ENCODE measurements at places on chromosomes 12 and 14.

DNA sequence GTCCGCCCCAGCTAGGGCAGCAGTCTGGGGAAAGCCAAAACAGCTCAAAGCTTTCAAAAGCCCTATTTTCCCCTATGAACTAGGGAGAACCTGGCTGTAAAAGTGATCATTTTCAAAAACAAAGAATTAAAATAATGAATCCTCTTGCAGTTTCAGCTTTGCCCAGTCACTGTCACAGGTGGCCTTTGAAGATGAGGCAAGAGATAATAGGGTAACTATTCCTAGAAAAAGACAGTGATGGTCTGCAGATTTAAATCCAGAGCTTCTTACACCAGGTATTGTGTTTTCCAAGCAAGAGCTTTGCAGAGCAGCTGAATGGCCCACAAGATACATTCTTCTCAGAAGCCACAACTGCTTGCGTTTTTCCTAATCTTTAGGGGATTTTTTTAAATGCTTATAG, 80.2 kb upstream of the NUDT4 start:
- no peak for DNase-seq

- DNase-seq = no peak
Measured at GRCh38 chr14:50862036-50862570, 9.8 kb upstream of the ABHD12B start.

DNA sequence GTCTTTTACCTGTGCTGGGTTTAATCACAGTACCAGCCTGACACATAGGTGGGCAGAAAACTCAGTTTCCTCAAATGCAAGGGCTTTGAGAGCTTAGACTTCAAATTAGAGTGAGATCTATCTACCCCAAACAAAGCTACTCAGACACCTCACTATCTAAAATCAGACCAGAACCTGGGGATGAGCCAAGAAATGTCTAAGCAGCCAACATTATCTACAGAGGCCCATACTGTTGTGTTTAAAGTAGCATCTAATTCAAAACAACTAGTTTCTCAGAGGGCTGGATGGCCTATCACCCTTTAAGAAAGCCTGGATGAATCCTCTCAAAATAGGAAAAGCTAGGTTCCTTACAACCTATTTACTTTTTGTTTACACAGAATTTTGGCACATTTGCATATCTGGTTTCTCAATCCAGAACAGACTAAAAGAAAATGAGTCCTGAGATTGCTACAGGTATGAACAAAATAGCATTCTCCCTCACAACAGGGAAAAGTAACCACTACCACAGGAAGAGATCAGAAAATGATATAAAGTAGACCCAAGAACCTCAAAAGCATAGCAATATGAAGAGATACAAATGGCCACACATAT, 142.4 kb downstream of the ZFP36L1 start:
- DNase-seq = no peak

DNA sequence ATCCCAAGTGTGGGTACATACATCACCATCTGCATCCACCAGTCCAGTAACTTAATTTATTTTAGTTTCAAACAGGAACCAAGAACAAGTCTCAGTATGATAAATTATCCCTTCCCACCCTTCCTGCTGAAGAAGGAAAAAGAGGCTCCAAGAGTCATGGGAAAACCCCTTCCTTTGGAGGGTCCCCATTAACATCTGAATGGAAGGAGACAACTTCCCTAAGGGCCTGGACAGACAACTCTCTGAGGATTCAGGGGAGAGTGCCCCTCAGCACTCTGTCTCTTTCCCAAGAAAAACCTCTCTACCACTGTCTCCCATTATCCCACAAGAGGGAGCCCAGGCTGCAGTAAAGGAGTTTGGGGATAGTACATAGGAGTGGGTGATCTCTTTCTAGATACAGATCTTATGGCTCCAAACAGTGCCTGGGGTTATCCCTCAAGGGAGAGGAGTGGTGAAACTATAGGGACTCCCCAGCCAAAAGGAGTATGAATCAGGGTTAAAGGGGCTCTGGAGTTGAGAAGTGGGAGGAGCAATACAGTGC, 6.2 kb downstream of the WNT10B start:
- no peak for DNase-seq

DNA sequence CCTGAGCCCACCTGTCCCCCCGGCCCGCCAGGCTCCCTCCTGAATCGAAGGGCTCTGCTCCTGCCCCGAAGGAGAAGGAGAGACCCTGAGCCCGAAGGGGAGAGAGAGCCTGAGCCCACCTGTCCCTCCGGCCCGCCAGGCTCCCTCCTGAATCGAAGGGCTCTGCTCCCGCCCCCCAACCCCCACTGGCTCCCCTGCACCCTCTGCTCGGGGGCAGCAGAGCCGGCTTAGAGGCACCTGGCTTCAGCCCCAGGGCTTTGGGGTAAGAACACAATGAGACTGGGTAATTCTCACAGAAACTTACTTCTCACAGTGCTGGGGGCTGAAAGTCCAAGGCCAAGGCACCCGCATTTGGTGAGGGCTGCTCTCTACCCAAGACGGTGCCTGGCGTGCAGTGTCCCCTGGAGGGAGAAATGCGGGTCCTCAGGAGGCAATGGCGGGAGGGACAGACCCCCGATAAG, 53.1 kb upstream of the FBRSL1 start:
- no peak for DNase-seq

DNA sequence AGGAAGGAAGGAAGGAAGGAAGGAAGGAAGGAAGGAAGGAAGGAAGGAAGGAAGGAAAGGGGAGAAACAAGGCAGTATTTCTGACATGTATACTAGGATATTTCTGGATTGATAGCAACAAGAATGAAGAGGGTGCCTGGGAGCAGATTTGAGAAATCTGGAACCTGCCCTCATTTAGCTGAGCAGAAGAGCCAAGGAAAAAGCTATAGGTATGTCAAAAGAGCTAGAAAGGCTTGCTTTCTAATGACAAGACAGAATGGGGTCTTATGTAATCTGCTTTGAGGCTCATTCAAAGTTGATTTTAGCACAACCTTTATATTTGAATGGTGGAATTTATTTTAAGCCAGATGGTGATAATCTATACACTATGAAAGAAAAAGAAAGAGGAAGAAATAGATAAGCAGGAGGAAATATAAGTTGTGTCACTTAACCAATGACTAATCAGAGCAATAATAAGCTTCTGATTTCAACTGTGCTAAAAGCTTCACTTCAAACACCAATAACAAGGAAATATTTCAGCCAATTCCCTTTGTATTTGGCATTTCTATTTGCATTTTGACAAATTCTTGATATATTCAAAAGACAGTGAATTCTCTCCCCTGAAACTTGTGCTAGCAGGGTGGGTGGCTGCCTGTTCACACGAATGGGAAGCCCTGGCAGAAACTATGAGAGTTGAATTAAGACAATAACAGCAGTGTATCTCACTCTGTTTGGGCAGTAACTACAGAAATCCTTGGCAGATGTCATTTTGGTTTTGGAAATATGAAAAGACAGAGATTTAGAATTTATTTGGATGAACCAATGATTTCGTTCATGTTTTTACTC, 76.3 kb upstream of the FLRT2 start:
- DNase-seq = no peak

- no peak for DNase-seq
Measured at GRCh38 chr12:119869720-119870119, 7.4 kb downstream of the CIT start.

DNA sequence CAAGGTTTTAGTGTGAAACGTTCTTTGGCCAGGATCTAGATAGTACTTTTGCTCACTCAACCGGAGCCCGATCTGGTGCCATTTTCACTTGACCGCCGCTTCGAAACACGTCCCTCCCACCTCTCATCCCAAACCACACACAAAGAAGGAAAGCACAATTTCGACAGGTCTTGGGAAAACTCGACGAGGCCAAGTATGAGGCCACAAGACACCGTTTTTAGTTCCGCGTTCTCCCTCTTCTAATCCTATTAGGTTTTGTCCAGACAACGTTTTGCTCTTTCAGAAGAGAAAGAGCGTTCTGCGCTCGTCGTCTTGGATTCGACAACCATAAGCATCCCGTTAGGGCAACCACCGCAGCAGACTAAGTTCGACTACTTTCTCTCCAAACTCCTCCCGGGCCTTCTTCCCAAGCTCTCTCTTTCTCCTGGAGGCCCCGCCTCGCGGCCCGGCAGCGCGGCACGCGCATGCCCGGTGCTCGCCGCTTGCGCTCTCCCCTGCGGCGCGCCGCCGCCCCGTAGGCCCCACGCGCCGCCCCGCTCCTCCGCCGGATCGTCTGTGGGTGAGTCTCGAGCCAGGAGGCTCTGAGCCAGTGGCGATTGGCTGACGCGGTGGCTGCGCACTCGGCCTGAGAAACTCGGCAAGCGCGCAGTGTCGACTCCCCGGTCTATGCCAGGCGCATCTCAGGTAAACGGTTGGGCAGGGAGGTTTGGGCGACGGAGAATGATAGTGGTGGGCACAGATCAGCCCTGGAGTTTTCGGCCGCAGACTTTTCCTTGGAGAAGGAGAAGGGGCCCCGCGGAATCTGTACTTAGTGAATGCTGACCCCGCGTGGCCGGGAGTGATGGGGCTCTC, at the start of gene MIPOL1:
Gene MIPOL1, plus strand, starts transcription at position 517 of the 852 bp plus-strand sequence. CDS start 49,952 bp downstream, outside the sequence.
- DNase-seq = peak; percentile 48

DNA sequence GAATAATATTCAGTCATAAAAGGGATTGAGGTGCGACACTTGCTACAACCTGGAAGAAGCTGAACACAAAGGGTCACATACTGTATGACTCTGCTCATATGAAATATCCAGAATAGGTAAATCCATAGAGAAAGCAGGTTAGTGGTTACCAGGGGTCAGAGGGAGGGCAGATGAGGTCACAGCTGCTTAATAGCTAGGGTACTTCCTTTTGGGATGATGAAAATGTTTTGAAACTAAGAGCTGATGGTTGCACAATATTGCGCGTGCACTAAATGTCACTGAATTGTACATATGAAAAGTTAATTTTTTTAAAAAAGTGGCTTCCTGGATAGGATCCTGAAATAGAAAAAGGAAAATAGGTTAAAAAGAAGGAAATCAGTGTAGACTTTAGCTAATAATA, 23.8 kb downstream of the NEUROD4 start:
- no peak for DNase-seq

DNA sequence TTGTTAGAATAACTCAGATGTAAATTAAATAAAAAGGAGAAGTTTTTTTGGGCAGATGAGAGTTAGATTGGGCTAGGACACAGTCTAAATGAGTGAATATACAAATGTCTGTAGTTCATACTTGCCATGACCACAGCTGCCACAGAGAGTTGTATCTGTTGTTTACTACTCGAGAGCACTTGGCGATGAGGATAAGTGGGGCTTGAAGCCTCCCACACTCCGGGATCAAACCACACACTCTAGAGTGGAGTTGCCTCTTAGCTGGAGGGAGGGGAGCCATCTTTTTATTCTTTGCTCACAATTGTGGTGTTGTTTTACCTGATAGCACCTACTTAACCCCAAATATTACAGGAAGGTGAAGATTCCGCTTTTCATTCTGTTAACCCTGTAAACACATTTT, 27.5 kb downstream of the BEST3 start:
- no peak for DNase-seq

DNA sequence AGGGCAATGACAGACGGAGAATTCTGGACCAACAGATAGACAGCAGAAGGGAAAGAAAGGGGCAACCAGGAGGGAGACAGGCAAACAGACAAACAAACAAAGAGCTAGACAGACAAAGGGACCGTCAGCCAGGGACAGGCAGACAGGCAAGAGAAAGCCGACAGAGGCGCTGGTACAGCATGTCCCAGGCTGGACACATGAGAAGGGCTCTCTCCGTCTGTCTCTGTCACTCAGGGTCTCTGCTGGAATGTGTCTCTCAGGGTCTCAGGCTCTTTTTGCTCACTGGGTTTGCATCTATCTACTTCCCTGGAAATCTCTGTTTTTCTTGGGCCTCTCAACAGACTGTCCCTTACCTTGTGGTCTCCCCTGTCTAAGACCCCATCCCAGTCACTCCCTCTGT, 8.2 kb upstream of the SMUG1 start:
- DNase-seq = no peak

DNA sequence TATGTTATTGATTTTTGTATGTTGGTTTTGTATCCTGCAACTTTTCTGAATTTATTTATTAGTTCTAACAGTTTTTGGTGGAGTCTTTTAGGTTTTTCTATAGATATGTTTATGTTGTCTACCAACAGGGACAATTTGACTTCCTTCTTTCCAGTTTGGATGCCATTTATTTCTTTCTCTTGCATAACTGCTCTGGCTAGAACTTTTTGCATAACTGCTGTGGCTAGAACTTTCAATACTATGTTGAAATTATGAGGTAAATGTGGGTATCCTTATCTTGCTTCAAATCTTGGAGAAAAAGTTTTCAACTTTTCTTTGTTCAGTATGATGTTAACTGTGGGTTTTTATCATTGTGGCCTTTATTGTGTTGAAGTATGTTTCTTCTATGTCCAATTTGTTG, 39.9 kb upstream of the PLBD1 start:
- no peak for DNase-seq

GRCh38 chr12:46900734-46901463, 75.1 kb upstream of the SLC38A4 start:
- DNase-seq = no peak

DNA sequence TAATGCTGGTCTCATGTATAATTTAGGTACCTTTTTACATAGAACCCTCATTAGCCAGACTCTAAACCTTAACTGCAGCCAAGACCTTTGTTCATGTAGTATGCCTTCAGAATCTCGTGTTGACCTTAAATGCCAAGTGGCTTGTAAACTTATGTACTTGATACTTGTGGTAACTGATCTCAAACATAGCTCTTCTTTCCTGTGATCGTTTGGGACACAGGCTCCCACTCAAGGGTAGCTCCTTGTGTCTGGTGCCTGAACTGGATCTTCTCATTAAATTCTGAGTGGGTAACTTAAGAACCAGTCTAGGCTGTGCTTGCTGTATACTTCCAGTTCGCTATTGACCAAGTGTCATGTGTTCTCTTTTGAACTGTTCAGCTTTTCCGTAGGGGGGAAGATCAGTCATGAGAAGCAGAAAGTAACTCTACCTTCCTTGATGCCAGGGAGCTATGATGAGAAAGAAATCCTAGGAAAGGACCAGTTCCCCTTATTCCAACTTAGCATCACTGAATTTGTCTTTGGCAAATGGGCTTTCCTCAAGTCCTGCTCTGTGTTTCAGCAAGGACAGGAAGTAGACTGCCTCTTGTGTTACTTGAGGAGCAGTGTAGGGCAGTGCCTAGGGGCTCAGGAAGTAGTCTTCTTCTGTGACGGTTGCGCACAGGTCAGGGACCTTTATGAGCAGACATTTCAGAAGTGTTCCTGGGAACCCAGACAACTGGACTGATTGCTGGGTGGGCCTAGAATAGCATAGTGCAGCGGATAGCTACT, 2.5 kb downstream of the LGALS3 start:
- no peak for DNase-seq

- DNase-seq = no peak
Measured at GRCh38 chr12:106197906-106198623, 49.8 kb downstream of the CKAP4 start.

All from stimulated activated CD4-positive, alpha-beta T cell treated with anti-CD3 and anti-CD28 coated beads, Interleukin-15, amount 100 ng/mL, for 24 hours (primary cell).